Anterior cingulate cortex (tissue), 58 donors: ENCODE measurements at places on chromosomes 11 and 22.

DNA sequence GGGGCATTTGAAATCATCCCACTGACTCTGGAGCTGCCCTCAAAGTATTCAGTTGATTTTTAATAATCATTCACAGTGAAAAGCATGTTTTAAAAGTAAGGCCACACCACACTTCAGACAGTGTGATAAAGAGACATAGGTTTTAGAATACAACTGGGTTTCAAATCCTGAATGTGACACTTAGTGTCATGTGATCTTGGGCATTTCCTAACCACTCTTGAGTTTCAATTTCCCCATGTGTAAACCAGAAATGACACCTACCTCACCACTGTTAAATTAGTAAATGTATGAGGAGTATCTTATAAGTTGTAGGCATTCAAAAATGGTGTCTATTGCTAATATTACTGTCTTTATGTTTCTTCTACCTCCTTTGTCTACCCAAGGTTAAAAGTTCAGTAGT is 5.4 kb downstream of the TMEM123 start:
- DNase-seq, result no peak

GRCh38 chr22:44330188-44330743 is 17.5 kb upstream of the SHISAL1 start:
- no peak for DNase-seq

- DNase-seq, result no peak
Observed at GRCh38 chr11:12285106-12285505, 92.3 kb upstream of the PARVA start.

DNA sequence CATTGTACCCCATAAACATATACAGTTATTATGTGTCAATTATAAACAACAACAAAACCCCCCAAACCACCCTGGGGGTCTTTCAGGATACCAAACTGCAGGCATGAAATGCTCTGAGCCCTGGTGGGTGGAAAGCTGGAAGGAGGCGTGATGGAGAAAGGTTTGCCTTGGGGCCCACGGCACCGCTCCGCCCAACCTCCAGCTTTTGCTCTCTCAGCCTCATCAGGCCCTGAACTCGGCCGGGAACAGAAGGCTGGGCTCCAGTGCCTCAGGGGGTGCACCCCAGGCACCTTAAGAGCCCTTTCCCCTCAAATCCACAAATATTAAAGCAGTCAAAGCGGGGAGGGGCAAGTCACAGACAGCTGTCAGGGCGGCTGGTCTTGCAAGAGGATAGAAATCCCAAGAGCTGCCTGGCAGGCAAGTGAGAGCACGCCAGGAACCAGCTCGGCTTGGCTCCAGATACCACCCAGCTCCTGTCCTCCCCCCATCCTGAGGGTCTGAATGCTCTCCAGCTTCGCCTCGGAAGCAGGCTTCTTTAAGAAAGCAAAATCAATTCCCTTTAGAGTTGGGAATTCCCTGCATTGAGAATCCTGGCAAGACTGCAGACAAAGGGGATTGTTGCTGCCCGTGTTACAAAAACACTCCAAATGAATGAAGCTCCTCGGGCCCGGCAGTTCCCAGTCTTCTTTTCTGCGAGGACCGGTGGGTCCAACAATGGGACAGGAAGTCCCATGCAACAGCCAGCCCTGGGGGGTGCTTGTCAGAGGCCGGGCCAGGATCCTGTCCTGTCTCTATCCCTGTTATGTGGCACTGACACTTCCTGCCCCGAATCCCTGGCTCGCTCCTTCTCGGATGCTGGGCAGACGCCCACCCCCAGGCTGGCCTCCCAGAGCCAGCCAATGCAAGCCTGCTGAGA is 80.8 kb downstream of the NAT10 start:
- DNase-seq, result no peak

GRCh38 chr22:29359469-29359868 is 28.9 kb downstream of the AP1B1 start:
- DNase-seq, result peak; percentile 33

- DNase-seq, result no peak
Observed at GRCh38 chr11:111707039-111707690, 59.0 kb downstream of the PPP2R1B start.

DNA sequence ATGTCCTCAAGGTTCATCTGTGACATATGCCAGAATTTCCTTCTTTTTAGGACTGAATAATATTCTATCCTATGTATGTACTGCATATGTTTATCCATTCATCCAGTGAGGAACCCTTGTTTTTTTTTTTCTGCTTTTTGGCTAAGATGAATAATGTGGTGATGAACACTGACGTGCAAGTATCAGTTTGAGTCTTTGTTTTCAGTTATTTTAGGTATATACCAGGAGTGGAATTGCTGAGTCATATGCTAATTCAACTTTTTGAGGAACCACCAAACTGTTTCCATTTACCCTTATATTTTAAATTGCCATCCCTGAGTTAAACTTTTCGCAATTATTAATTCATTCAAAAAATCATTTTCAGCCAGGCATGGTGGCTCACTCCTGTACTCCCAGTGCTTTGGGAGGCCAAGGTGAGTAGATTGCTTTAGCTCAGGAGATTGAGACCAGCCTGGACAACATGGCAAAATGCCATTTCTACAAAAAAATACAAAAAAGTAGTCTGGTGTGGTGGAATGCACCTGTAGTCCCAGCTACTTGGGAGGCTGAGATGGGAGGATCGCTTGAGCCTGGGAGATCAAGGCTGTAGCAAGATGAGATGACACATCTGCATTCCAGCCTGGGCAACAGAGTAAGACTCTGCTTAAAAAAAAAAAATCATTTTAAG is 64.2 kb downstream of the MICAL2 start:
- DNase-seq, result no peak

GRCh38 chr11:34223021-34223813 is 117.8 kb downstream of the NAT10 start:
- no peak for DNase-seq

DNA sequence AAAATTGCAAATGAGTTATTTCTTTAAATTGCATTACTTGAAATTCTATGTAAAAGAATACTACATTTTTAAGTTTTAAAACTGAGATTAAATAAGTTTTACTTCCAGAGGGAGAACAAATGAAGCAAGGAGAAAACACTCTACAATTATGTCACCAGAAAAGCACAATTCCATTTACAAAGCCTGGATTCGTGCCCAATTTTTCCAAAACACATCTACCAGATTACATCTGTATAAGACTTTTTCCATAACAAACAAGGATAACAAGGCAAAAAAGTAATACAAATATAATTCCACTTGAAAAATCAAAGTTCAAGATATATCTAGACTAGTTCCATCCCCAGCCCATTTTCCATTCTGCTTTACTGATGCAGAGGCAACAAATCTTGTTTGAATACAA is 40.5 kb downstream of the MTMR2 start:
- no peak for DNase-seq

DNA sequence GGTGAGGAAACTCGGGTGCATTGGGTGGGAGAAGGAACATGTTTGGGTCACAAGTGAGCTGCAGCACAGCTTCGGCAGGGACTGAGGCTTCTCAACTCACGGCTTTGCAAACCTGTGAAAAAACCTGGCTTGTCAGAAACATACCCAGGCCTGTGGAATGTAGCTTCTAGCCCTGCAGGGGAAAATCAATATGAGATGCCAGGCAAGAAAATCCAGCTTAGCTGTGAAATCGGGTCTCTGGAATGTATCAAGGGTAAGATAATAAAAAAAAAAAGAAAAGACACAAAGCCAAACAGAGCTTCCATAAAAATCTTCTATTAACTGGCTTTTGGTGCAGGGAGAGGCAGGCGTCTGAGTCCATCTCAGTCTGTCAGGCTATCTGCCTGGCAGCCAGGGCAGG is 28.5 kb downstream of the UQCR10 start:
- no peak for DNase-seq

DNA sequence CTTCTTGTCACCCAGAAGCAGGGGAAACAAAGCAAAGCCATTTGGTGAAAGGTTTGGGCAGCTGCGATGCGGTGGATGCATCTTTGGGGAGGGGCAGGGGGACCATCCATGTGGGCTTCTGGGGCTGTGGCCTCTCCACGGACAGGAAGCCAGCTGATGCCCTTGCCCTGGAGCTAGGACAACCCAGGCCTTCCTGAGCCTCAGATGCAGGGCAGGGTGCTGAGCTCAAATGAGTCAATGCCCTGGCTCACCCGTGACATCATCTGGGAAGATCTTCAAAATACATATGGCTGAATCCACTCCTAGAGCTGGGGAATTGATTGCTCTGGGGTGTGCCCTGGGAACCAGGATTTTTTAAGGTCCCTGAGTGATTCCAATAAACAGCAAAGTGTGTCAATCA is 1418.2 kb downstream of the TBC1D22A start:
- no peak for DNase-seq

- DNase-seq, result no peak
Observed at GRCh38 chr11:803770-804598, 1.0 kb downstream of the PIDD1 start.

GRCh38 chr11:2168286-2169004 is 3.2 kb downstream of the TH start:
- no peak for DNase-seq

GRCh38 chr22:44219101-44219870 is 38.6 kb downstream of the PARVG start:
- no peak for DNase-seq

- no peak for DNase-seq
Observed at GRCh38 chr11:82980292-82980691, 78.8 kb downstream of the DDIAS start.

DNA sequence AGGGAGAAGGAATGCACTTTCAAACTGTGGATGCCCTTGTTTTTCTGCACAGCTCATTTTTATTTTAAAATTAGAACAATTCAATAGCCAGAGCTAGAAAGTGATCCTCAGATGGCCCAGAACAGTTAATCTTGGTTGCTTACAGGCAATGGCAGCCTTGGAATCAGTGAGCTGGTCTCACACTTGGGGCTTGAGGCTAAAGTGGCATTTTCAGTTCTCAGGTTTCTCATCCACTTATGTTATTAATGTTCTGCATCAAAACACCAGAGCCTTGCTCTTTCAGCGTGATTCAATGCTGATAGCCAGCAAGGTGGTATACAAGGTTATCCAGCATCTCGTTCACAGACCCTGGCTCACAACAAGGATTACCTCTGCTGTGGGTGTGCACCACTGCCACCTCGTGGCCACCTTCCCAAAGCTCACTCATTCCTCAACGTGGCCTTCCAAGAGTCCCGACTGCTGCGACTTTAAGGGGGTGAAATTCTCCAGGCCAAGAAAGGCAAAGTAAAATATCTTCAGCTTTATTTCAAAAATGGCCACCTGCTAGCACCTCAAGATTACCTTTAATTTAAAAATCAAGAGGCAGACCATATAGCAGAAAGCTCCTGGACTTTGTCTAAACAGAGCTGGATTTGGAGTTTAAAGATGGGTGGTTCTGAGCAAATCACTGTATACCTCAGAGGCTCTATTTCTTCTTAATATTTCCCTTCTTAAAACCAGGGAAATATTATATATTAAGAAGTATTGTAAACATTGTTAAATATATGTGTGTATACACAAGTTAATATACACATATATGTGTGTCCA is 34.2 kb upstream of the FSHB start:
- peak; percentile 41 for DNase-seq

GRCh38 chr11:34256150-34256549 is 101.7 kb downstream of the ABTB2 start:
- DNase-seq, result no peak

- DNase-seq, result no peak
Observed at GRCh38 chr11:2513441-2513840, 68.6 kb downstream of the KCNQ1 start.

DNA sequence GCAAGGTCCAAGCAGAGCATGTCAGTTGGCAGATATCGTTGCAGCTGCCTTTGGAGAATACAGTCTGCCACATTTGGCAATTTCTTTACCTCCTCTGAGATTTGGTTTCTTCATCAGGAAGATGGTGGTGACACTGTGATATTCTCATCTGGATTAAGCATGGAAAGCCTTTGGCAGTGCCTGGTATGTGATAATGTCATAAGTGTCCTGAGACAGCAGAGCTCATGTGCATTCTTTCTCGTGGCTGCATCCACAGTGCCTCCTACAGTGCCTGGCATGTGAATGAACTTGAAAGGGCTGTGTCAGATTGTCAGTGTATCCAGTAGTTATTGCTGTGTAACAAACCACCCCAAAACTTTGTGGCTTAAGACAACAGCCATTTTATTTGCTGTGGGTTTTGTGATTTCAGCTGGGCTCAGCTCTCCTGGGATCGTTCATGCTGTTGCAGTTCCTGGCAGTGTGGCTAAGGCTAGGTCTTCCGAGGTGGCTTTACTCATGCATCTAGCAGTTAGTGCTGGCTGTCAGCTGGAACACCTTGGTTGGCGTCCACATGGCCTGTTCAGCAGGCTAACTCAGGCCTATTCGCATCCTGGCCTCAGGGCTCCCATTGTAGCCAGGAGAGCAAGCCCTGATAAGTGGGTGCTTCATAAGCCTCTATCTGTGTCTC is 35.7 kb upstream of the MICAL2 start:
- no peak for DNase-seq

GRCh38 chr11:61744181-61744580 is 8.3 kb upstream of the MYRF start:
- no peak for DNase-seq

GRCh38 chr22:27648853-27649252 is 152.7 kb downstream of the MN1 start:
- no peak for DNase-seq

DNA sequence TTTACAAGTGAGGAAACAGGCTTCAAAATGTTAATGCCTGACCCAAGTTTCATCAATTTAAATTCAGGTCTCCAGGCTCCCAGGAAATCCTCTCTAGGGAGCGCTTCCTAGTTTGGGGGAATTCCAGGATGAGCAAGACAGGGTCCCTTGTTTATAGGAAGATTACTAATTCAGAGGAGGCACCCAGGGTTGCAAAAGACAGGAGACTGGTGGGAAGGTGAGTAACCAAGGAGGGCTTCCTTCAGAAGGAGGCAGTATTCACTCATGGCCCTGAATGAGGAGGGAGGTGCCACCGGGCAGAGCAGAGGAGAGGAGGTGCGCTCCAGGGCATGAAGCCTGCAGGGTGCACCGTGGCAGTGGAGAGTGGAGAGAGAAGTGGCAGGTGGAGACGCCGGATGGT is 1.6 kb downstream of the TMEM132A start:
- DNase-seq, result no peak

DNA sequence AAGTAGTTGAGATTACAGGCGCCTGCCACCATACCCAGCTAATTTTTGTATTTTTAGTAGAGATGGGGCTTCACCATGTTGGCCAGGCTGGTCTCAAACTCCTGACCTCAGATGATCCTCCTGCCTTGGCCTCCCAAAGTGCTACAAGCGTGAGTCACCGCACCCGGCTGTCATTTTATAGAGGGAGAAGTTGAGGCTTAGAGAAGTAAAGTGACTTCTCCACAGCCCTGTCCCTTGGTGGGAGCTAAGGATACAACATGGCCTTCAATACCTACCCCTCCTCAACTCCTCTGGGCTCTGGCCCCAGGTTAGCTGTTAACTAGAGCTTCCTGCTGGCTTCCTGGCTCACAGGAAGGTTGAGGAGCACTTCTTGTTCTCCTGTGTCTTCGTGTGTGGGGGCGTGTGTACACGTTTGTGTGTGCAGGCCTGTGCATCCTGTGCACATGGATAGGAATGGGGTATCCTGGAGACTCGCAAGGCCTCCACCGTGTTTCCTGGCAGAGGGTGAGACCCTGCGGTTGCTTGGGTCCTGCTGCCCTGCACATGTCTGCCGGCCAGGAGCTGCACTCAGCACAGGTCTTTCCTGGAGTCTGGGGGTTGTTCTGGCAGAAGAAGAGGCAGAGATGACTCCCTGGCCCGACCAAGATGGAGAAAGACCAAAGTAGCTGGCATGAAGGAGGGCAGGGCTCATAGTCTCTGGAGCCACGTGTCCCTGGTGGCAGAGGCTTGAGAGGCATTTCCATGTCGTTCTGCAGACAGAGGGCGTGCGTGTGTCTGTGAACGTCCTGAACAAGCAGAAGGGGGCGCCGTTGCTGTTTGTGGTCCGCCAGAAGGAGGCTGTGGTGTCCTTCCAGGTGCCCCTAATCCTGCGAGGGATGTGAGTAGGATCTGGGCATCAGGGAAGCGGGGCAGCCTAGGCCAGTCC is 2.4 kb downstream of the SIDT2 start:
- peak; percentile 36 for DNase-seq
